ENCODE measurements at places on chromosomes 16 and 17.

- no peak for DNase-seq
Measured at GRCh38 chr16:64470916-64471315, 650.9 kb downstream of the CDH11 start.

- DNase-seq: no peak
Measured at GRCh38 chr17:67642488-67642887, 75.2 kb upstream of the NOL11 start.

DNA sequence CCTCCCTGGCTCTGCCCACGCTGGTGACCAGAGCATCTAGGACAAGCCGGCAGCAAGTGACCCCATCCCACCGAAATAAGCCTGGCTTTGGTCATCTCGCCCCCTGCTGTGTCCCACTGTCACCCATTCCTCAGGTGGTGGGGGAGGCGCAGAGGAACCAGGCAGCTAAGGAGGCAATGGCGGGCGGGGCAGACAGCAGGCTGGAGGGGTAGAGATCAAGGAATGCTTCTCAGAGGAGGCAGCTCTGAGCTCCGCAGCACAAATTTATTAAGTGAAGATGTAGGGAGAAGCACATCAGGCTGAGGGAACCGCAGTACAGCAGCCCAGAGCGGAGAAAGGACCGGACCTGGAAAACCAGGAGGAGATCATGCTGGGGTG, 7.5 kb upstream of the KREMEN2 start:
- no peak for DNase-seq

DNA sequence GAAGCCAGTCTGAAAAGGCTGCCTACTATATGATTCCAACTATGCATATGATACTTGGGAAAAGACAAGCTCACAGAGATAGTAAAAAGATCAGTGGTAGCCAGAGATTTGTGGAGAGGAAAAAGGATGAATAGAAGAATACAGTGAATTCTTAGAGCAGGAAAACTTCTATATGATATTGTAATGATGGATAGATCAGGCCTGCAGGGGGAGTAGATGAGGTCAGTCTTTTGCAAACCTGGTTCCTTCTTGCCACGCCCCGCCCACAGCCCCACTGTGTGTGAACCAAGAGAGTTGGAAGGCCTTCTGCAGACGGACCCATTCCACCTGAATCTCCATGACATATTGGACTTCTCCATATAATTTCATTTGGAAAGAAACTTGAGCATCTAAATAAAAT, 761 bp upstream of the CCL8 start:
- no peak for DNase-seq

DNA sequence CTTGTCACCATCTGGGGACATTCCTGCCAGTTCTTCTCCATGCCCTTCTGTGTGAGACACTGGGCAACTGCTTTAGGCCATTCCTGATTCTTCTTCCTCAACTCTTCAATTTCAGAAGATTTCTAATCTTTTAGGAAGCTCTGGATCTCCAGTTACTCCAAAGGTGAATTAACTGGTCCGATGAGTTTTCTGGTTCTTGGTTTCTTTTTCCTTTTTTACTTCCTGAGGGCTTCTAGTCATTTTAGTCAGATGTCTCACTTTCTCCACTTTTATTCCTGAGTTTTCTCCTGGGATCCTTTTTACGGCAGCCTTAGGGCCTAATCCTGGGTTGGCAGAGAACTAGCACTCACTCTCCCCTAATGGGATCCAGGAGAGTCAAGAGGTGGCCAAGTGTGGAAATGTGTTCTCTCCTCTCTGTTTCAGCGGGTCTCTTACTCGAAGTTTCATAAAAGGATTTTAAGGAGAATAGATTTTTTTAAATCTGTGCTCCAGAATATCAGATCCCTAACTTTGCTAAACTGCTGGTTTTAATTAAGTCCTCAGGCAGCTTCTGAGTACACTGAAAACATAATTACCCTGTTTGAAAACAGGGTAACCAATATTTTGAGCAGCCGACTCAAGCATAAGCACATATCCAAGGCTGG, 107.6 kb downstream of the RMI2 start:
- no peak for DNase-seq

GRCh38 chr16:72848759-72849664, 198.9 kb downstream of the ZFHX3 start:
- no peak for DNase-seq

DNA sequence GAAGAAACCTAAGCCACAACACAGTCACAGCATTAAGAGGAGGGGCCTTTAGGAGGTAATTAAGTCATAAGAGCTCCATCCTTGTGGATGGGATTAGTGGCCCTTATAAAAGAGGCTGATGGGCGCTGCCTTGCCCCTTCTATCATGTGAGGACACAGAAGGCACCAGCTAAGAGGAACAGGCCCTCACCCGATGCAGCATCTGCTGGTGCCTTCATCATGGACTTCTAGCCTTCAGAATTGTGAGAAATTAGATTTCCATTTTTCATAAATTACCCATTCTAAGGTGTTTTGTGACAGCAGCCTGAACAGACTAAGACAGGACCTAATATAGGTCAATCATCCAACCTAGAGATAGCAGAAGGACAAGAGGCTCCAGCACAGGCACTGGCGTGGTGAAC, 120.8 kb downstream of the CDYL2 start:
- DNase-seq: no peak

DNA sequence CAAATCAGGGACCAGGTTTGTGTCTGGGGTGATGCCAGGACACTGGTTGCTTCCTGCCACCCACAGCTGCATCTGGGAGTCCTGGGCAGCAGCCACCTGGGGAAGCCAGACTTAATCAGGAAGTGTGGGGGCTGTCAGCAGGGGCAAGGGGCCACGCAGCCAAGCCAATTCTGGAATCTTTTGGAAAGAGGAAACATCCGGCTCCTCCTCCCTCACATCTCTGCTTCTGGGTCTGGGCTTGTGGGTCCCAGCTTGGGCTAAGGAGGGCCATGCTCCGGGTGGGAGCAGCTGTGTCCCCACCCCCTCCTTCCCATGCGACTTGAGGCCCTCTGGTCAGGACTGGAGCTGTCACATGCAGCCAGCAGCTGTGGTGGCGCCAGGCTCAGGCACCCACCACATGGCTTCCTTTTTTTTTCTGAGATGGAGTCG, 37.0 kb upstream of the CCDC182 start:
- no peak for DNase-seq

GRCh38 chr16:4309102-4309832, 6.6 kb upstream of the GLIS2 start:
- no peak for DNase-seq

DNA sequence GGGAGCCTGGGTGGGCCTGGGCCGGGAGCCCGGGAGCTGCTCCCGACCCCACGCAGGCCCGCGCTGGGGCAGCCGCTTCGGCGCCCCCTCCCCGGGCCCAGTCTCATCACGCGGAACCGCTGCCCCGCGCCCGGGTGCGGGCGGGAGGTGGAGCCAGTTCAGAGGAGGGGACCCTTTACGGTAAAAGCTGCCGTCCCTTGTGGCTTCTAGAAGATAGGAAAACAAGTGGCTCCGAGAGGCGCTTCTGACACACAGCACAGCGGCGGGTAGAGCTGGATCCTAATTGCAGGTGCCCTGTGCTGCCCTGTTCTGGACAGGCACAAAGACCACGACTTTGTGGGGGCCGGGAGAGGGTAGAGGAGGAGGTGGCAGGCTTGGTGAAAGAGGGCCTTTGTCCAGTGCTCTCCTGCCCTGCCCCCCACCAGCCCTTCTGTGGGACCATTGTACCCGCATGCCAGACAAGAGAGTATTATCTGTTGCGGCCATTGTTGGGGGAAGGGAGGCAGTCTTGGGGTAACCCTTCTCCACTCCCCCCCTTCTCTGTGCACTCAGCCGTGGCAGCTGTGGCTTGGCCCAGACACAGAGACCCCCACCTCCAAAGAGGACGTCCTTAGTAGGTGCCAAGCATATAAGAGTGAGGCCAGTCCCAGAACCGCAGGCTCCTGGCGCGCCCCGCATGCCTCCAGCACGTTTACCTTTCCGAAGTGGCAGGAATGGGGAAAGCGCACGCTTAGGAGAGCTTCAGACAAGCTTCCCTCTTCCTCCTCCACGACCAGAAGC, 736 bp downstream of the CNP start:
- DNase-seq: peak; percentile 82

DNA sequence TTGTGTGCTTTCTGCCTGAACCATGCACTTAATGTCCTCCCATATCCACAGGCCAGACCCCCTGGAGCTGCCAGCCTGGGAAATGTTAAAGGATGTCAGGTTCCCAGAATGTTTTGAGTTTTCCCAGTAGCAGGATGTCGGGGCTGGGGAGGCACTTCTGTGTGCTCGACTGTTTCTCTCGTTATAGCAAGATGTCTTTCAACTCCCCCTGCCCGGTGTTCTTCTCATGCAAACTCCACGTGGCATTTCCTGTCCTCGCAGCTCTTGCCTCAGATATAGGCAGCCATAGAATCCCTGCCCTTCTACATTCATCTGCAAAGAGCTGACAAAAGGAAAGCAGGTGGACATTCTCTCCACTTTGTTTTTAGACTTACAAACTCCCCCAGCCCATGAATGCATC, 457.2 kb upstream of the CDH11 start:
- no peak for DNase-seq

DNA sequence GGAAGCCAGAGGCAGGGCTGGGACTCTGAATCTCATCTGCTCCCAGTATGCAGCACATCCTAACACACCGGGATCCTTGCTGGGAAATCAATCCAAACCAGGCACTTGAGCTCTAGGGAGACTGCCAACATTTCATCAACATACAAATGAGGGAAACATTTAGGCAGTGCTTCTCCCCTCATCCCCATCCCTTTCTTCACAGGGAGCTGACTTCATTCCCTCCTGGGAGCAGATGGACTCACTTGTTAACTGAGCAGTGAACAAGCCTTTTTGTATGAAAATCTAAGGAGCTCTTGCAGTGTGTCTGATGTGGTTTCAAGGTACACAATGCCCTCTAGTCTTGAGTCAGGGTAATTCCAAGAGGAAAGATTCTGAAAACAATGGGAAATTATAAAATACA, 96.3 kb downstream of the TMEM114 start:
- no peak for DNase-seq

DNA sequence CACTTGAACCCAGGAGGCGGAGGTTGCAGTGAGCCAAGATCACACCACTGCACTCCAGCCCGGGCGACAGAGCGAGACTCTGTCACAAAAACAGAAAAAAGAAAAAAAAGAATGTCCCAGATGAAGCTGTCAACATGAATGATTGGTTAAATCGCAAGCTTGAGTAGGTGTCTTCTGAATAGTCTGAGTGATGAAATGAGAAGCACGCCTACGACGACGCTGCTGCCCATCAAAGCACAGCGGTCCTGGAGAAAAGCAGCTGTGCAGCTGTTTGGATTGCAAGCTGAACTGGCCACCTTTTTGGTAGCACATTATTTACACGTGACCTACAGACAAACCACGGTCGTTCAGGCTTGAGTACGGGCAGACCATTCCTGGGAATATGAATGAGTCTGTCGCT, 12.5 kb downstream of the ADCY9 start:
- no peak for DNase-seq

GRCh38 chr16:13936596-13937081, 16.7 kb downstream of the ERCC4 start:
- peak; percentile 36 for DNase-seq

GRCh38 chr17:65918500-65918899, 273.4 kb downstream of the CEP112 start:
- DNase-seq: no peak

DNA sequence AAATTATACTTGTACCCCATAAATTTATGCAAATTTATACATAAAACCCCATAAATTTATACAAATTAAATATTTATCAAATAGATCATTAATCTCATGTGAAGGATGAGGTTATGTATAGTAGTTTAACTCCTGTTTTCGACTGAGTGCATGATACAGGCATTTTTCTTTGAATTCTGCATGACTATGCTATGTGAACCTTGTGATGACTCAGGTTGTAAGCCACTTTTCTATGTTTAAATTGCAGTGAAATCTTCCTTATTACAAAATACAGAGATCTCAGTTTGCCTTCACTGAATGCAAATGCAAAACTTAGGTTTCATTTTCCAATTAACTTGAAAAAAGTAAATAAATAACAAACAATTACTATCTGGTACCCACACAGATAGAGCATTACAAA, 843.7 kb downstream of the CDH11 start:
- DNase-seq: no peak

DNA sequence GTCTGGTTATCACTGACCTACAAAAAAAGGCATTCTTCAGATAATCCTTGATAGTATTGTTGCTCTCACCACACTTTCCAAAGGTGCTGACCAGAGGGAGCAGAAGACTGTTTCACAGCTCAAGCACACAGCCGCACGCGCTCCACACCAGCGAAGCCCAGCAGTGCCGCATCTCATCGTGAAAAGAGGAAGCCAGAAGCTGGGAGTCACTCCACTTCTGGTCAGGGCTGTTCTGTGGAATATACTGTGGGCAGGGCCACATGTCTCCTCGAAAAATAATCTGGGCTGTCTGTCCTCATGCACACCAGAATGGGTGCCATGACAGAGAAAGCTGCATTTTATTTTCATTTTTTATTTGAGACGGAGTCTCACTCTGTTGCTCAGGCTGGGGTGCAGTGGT, 7.3 kb upstream of the PRSS36 start:
- no peak for DNase-seq

- no peak for DNase-seq
Measured at GRCh38 chr17:58047376-58048150, 35.7 kb upstream of the DYNLL2 start.

- no peak for DNase-seq
Measured at GRCh38 chr16:78838276-78838675, 738.8 kb downstream of the WWOX start.

GRCh38 chr17:42514279-42514678, 21.8 kb upstream of the NAGLU start:
- no peak for DNase-seq

GRCh38 chr17:64496348-64496785, 487 bp downstream of the POLG2 start:
- no peak for DNase-seq

- no peak for DNase-seq
Measured at GRCh38 chr17:55377671-55378275, 43.9 kb downstream of the MMD start.

DNA sequence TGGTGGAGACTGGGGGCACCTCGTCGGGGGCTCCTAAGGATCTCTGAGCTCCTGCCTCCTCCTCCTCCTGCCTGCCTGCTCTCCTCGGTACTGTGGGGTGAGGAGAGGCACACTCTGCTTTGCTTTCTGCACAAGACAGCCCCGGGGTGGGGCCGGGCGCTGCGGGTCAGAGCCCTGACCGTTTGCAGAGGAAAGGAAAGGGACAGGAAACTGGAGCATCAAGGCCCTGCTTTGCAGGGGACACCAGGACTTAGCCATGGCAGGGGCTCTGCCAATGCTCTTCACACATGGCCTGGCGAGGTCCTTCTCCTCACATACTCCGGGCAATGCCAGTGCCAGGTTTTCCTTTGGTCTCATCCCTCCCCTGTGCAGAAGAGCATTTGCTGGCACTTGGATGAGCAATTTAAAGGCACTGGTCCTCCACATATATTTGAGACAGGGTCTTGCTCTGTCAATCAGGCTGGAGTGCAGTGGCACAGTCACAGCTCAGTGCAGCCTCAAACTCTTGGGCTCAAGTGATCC, 23.8 kb upstream of the DOC2B start:
- no peak for DNase-seq

- DNase-seq: no peak
Measured at GRCh38 chr17:64073771-64074703, 53.6 kb upstream of the ICAM2 start.

GRCh38 chr16:85729452-85730185, 21.3 kb downstream of the C16orf74 start:
- DNase-seq: no peak

GRCh38 chr17:40026816-40027613, 11.8 kb downstream of the CSF3 start:
- DNase-seq: peak; percentile 82

GRCh38 chr16:77191259-77191969, 424 bp downstream of the MON1B start:
- DNase-seq: no peak
